Naive thymus-derived CD8-positive, alpha-beta T cell (primary cell): ENCODE measurements at places on chromosomes 11 and 22.

DNA sequence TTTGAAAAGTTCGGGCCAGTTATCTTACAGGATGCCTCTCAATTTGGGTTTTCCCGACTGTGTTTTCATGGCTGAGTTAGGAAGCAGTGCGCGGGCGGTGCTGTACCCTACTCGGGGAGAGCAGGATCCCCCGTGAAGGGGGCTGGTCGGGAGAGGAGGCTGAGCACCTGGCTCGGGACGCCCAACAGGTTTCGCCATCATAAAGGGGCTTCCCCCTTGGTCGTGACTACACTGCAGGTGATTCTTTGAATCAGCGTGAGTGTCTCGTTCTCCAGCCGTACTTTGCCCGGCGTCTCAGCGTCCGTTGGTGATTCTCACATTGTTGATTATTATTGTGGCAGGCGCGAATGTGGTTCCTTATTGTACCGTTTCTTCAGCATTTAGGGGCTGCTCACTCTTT is 46.6 kb downstream of the ST14 start:
- DNase-seq, result no peak

DNA sequence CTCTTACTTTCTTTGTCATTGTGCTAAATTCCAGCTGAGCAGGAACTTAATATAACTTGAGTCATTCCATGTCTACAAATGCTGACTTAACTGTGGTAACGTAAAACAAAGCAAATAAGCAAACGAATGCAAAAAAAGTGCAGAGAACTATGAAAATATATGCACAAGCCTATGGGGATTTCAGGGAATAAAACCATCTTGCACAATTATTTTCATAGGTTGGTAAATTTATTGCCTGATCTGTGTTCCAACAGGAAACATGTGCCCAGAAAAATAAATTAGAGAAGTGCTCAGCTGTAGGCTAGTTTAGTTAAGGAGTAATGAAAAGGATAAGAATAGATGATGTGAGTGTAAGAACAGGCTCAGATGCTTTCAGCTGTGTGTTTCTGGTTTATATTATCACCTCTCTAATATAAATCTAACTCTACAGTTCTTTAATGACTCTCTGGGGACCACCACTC is 1169.3 kb downstream of the LRRC4C start:
- no peak for DNase-seq

GRCh38 chr22:44186737-44187136 is 6.0 kb downstream of the PARVG start:
- DNase-seq, result no peak

GRCh38 chr11:117179048-117179999 is 781 bp downstream of the SIDT2 start:
- DNase-seq, result peak; percentile 60

- DNase-seq, result no peak
Measured at GRCh38 chr11:334264-334994, 13.8 kb upstream of the IFITM3 start.

DNA sequence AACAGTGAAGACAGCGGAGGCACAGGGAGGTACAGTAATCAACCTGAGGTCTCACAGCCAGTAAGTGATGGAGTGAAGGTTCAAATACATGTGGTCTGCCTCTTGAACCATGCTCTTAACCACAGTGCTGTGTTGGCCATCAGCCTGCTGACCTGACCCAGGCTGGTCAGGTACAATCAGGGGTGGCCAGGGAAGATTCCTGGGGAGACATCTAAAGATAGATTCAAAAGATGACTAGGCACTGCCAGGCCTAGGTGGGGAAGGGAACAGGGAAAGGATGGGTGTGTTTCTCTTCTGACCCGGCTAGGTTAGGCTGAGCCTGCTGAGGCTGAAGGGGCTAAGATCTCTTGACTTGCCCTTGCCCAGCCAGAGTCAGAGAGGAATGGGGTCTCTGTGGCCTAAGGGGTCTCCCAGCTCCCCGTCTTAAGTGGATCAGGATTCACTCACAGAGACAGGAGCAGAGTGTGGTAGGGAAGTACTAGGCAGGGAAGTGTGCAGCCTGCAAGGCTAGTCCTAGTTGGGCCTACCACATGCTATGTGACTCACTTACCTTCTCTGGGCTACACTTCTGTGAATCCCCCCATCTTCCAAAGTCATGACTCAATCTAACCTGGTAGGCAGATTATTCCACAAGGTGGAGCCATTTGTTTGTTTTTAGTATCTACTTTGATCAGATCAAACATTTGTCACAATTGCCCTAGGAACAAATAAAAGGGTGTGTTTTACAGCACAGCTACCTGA is 10.4 kb upstream of the SREBF2 start:
- no peak for DNase-seq

- no peak for DNase-seq
Measured at GRCh38 chr11:8330404-8330803, 66.7 kb upstream of the LMO1 start.

- no peak for DNase-seq
Measured at GRCh38 chr11:113574586-113574985, 99.4 kb upstream of the DRD2 start.

GRCh38 chr11:68388595-68389198 is 71.9 kb upstream of the PPP6R3 start:
- no peak for DNase-seq

GRCh38 chr22:29146091-29146560 is 59.6 kb upstream of the EMID1 start:
- no peak for DNase-seq

GRCh38 chr11:26974069-26974783 is 19.7 kb upstream of the FIBIN start:
- no peak for DNase-seq

DNA sequence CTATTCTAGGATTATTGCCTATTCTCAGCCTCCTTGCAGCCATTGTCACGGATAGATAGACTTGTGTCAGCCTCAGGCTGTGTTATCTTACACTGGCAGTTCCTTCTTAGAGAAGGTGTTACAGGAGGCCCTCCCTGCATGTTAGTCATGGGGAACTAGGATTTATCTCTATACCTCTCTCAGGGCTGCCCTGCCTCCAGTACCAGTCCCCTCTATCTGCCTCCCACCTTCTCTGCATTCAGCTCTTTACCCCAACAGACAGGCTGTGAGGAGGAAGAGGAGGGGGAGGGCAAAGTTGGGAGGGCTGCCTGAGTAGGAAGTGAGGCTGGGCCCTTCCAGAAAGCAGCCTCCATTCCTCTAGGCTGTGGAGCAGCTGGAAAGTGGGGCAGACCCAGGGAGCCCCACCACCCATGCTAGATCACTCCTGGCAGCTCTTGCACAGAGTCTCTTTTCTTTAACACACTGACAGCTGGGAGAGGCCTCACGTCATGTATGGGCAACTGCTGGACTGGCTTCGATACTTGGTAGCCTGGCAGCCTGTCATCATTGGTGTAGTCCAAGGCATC is 2.9 kb upstream of the IL18BP start:
- no peak for DNase-seq

GRCh38 chr11:104094576-104094975 is 58.1 kb downstream of the DDI1 start:
- no peak for DNase-seq

- no peak for DNase-seq
Measured at GRCh38 chr11:104625246-104625645, 273.0 kb downstream of the CASP12 start.

DNA sequence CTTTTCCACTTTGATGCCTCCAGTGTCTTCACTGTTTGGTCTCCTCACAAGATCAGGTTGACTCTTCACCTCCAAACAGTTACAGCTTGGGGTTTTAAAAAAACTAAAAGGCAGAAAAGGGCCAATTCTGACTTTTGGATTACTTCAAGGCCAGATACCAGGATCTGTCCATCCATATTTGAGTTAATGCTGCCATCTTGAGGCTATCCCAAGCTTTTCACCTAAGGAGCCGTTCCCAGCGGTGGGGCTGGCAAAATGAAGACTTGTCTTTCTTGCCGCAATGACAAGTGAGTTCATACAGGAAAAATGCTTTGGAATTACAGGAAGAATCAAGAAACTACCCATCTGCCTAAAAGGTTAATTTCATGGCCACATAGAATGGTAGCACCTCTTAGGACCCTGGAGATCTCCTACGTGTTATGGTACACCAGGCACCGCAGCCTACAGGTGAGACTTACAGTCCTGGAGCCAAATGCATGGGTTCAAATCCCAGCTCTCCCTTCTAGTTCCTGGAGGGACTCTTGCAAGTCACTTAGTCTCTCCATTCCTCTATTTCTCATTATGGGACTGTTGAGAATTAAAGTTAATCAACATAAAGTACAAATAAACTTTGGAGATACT is 6.0 kb upstream of the OR5B21 start:
- DNase-seq, result no peak

- no peak for DNase-seq
Measured at GRCh38 chr11:74941492-74941891, 7.4 kb downstream of the XRRA1 start.
